ENCODE measurements at places on chromosomes 13 and 19.

DNA sequence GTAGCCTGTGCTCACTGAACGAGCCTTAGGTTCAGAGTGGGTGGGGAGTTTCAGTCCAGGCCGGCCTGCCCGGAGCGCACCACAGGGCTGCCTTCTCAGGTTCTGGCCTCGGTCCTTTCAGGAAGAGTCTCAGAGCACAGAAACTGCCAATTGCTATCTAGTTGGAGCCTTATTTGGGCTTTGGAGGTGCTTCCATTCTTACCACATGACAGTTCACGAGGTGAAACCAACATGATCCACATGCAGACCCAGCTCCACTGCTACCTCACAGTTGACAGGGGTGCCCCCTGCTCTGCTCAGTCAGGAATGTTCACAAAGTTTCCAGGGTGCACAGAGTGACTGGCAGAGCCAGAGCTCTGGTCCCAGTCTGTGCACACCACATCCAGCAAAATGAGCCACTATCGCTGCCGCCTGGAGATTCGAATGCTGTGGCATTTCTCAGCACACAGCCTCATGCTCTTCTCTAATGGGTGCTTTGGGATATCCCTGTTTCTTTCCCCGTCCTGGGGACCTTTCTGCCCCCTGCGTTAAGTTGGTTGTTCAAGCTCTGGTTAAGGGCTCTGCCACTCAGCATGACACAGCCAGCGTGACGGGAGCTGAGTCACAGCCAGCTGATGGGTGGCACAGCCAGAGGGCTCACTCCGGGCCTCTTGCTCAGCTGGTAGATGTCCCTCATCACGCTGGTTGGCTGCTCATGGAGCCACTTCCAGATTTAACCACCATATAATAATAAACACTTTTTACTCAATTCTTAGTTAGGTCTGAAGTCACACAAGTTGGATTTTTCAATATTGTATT, 7.5 kb upstream of the SACS start:
- no peak for DNase-seq

DNA sequence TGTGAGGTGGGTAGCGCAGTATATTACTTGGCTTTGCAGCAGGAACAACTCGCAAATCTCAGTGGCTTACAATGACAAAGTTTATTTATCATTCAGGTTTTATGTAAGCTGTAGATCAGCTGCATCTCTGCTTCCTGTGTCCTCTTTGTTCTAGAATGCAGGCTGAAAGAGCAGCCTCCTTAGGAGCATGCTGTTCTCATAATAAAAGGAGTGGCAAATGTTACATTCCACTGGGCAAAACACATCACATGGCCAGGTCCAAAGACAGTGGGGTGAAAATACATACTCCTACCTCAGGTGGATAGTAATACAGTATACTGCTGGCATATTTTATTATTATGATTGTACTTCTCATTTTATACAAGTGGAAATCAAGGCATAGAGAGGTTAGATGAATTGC, 1.2 kb upstream of the CSNK1A1L start:
- DNase-seq: no peak

GRCh38 chr13:97932036-97932435, 21.4 kb upstream of the IPO5 start:
- no peak for DNase-seq

GRCh38 chr13:59409634-59410200, 754.0 kb downstream of the DIAPH3 start:
- DNase-seq: no peak

DNA sequence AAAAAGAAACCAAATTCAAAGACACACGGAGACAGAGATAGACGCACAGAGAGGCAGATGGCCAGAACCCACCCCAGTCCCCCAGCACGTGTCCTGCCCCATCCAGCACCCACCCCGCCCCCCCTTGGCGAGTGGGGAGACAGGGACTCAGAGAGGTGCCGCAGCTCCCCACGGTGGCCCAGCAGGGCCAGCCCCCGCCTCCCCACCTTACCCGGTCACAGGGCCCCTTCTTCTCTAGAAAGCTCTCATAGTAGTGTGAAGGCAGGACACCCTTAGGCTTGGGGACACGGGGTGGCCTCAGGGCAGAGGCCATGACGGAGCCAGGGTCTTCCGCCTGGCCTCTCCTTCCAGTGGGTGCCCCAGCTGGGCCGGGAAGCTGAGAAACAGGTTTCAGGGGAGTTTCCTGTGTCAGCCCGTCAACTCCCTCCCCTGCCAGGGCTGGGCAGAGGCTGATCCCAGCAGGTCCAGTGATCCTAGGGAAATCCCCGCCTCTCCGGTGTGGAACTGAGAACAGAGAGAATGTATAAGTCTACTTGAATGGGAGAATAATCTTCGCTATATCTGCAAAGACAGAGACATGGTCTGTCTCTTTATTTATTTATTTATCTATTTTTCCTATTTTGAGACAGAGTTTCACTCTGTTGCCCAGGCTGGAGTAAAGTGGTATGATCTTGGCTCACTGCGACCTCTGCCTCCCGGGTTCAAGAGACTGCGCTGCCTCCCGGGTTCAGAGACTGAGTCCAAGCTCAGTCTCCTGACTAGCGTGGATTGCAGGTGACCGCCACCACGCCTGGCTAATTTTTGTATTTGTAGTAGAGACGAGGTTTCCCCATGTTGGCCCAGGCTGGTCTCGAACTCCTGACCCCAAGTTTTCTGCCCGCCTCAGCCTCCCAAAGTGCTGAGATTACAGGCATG, at the start of gene STAP2:
STAP2 (minus strand) TSS at position 387 of the 915 bp plus-strand sequence; CDS start at position 313, 74 bp downstream.
- no peak for DNase-seq

GRCh38 chr19:49475191-49475917, 1.3 kb downstream of the FLT3LG start:
- DNase-seq: no peak

DNA sequence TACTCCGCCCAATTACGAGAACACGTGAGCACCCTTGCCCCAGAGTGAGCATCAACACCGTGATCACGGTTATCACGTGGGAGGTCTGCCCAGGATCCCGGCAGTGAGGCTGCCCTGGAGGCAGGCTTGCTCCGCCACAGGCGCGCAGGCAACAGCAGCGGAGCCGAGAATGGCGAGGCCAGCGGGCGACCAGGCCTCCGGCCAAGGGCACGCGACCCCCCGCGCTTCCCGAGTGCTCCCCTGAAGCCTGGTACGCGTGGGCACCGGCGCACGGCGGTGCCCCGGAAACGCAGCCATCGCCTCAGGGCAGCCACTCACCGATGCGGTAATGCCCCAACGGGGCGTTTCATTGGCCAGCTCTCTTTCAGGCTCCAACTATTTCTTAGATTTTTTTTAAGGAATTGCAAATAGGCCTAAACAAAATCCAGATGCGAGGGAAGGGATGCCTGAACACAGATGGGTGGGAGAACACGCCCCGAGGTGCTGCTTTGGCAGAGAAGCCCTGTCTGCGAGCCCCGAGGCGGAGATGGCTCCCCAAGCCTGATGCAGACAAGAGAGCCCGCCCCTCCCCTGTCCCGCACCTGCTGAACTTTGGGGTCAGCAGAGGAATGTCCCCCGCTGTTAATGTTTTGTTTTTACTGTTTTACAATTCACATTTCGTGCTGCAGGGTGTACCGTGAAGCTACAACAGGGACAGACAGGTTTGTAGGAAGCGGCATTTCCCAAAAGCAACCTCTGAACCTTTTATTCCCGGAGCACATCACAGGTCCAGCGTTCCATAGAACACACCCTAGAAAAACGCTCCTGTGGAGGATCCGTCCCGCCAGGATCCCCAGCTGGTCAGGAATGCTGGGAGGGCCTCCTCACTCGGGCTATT, 132.7 kb downstream of the ZDHHC20 start:
- no peak for DNase-seq

- DNase-seq: no peak
Observed at GRCh38 chr19:40921005-40921897, 39.2 kb upstream of the CYP2A7 start.

- DNase-seq: no peak
Observed at GRCh38 chr13:105442949-105443699, 1092.3 kb downstream of the EFNB2 start.

- no peak for DNase-seq
Observed at GRCh38 chr19:6718111-6718740, 2.2 kb downstream of the C3 start.

- DNase-seq: no peak
Observed at GRCh38 chr13:47897411-47898050, 103.5 kb downstream of the SUCLA2 start.

DNA sequence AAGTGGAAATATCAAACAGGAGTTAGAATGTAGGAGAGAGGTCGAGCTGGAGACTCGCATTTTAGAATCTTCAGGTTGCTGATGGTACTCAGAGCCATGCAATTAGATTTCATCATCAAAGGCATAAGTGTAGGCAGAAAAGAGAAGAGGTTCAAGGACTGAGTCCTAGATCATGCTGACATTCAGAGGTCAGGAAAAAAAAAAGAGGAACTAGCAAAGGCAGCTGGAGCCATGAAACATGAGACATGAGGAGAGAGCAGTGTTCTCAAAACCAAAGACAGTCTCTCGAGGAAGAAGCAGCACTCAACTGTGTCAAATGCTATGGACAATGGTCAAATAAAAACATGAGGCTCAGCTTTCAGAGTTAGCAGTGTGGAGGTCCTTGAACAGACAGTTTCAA, 12.4 kb upstream of the TPP2 start:
- DNase-seq: no peak

DNA sequence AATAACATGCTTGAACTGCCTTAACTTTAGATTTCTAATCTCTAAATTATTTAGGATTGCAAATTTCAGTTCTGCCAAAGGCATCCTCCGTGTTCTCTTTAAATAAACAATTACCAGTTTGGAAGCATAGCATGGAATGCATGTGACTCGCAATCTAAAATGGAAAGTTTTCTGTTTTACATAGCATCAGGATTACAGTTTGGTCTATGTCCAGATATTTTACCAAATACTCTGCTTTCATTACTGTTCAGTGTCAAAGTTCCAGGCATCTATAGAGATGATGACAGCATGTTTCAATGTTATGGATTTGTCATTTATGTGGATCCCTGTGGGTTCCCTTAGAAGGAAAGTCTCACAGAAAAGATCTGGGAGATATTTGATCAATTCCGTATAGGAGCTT, 16.8 kb downstream of the FLT1 start:
- DNase-seq: no peak

DNA sequence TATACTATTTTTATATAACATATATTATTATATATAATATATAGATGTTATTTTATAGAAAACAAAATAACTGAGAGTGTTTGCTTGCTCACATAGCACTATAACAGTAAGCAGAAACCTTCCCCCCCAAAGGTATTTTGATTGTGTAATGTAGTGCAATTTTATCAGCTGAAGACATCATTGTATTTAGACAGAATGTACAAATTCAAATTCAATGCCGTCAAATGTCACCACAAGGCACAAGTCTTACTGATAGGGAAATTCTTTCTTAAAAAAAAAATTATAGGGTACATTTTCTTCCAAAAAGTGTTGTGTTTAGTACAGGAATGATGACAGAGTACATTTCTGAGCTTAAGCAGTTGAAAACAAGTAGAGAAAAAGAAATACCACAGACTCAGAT, 1147.1 kb upstream of the SPRY2 start:
- DNase-seq: no peak
